ENCODE measurements at places on chromosomes 12 and 14.

DNA sequence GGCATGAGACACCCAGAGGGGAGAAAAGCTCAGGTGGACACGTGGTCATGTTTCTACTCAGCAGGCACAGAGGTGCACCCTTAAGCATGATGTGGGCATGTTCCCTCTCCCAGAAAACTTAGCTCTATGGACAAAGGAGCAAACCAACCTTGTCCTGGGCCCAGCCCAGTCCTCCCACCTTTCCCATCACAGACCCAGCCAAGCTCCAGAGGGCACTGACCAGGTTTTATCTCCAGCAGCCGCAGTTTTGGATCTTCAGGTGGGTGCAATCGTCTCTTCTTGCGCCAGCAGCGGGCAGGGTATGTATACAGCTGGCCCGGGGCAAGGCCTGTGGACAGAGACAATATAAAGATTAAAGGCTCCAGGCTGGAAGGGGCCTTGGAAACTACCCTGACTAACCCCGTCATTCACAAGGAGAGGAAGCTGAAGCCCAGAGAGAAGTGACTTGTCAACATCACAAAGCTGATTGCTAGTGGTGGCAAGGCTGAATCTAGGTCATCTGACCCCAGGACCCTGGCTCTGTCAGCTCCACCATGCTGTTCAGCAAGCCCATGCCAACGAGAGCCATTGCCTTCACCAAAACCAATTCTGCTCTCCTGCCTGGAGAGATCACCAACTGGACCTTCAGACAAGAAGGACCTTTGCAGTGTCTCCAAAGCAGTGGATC lies 140.7 kb downstream of the DPF3 start:
- DNase-seq, result no peak

- peak; percentile 47 for DNase-seq
Measured at GRCh38 chr12:123077298-123078119, 73.4 kb downstream of the PITPNM2 start.

GRCh38 chr12:30515351-30515750 lies 180.3 kb downstream of the IPO8 start:
- DNase-seq, result peak; percentile 62

GRCh38 chr14:101757839-101758211 lies 3.7 kb upstream of the PPP2R5C start:
- no peak for DNase-seq

DNA sequence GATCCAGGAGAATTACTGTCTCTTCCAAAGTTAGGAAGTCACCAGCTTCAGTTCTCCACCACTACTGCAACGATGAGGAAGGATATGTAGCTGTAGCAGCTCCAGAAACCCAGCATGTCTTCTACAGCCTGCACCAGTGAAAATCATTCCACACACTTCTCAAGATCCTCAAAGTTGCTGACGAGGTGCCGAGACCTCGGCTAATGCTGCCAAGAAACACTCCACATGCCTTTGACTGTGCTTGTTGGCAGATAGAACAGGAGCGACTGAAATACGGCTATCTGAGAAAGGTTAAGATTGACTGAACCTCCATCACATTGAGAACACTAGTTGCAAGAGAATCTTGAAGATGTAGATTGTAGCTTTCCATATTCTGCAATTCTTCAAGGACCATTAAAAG lies 241.9 kb downstream of the PPFIA2 start:
- no peak for DNase-seq

Measured in SK-N-DZ (cell line).